ENCODE measurements at places on chromosomes 7 and 10.
A peak's percentile ranks its signal among the peaks of the same experiment; 100 is the strongest.

DNA sequence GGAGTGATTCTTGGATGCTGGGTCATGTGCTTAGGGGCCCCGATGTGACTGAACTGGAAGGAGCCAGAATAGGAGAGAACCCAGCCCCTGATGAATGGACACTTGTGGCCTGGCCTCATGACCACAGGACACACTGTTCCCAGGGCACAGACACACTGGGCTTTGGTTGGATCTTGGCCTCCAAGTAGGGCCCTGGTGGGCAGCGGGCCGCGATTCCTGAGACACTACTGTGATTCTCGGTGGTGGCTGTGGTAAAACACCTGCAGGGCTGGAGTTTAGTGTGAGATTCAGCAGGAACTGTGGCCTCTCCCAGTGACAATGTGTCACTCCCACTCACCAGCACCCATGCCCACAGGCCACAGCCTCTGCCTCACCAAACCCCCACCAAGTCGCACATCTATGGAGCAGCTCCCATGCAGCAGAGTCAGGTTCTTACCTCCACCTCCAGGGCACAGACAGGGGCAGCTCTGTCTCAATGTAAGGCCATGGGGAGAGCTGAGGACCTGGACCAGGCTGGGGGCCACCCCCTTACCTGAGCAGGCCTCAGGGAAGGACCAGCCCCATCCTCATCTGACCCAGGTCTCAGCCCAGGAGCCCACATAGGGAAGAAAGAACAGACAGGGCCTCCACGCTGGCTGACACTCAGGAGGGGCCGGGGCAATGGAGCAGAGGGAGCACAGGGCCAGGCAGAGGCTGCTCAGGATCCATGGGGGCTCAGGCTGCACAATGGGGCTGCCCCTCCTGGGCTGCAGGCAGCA, 33.2 kb upstream of the ZNF716 start:
- DNase-seq: no peak

DNA sequence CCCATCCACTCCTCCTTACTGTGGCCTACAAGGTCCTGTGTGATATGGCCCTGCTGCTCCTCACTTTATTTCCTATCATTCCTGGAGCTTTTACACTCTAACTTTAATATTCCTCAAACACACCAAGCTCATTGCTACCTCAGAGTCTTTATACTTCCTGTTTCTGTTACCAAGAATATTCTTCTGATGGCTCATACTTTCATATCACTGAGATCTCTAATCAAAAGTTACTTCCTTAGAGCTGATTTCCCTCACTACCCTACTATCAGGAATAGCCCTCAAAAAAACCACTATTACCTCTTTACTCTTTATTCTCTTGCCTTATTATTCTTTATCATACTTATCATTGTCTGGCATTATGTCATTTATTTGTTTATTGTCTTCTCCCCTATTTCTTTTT, 5.8 kb upstream of the PPP3CB start:
- no peak for DNase-seq

GRCh38 chr10:100009793-100010676, at the start of gene DNMBP:
TSS of gene DNMBP (minus strand) at chr10:100009947. CDS start at chr10:99972124, 37,823 bp downstream.
- DNase-seq: peak; percentile 51

- no peak for DNase-seq
Observed at GRCh38 chr7:71682841-71683781, 551.2 kb downstream of the GALNT17 start.

GRCh38 chr10:11440250-11441150, 170.9 kb downstream of the USP6NL start:
- DNase-seq: no peak
